ENCODE measurements at places on chromosomes 11 and 22.

- no peak for DNase-seq
Measured at GRCh38 chr11:64936539-64936938, 846 bp upstream of the GPHA2 start.

DNA sequence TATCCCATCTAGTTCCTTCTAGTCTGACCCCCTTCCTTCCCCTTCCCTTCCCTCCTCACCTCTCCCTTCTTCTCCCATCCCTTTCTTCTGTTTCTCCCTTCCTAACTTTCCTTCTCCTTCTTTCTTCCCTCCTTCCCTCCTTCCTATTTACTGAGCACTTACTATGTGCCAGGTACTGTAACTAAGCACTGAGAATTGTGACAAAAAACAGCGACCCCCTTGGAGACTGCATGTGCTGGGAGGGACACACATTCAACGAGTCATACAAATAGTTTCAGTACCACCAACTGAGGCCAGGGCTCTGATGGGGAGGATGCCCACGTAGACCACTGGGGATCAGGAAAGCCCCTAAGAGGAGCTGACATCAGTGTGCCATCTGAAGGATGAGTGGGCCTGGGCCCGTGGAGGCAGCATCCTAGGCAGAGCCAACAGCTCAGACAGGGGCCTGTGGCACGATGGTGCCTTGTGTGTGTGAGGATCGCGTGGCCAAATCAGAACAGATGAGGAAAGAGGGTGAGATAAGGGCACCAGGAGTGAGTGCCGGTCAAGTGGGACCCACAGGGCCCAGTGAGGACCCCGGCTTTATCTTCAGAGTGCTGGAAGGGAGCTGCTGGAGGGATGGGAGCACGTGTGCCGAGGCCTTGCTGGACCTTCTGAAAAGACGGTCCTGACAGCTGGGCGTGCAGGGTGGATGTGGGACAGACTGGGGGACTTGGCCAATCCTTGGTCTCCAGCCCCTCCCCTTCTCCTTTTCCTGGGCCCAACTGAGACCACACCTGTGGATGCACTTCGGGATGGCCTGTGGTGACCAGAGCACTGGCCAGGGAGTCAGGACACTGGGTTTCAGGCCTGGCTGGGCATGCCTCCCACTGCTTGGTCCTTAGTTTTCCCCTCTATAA is 38.4 kb upstream of the CRYBB3 start:
- peak; percentile 29 for DNase-seq

DNA sequence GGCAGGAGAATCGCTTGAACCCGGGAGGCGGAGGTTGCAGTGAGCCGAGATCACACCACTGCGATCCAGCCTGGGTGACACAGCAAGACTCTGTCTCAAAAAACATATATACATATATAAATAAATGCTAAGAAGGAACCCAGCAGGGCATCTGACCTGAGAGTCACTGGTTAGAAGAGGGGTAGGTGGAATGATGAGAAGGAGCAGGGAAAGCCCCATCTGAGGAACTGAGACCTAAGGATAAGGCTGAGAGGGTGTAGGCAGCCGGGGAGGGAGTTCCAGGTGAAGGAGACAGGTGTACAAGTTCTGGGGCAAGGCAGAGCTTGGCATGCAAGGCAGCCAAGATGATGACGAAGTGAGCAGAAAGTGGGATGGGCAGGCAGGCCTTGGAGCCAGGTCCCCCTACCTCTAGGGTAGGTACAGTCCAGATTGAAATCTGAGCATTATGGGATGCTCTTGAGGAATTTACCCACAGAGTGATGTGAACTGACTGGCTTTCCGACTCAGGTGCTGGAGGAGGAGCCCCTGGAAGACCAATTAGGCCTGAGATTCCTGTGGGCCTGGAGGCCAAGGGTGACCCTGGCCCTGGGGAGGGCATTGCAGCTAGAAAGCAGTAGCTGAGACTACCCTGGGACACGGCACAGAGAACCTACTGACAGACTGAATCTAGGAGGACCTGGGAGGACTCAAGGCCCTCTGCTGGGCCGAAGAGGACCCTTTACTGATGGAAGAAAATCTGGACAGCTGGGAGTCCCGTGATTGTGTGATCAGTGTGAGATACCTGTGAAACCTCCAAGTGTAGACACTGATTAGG is 22.8 kb downstream of the KLHL22 start:
- DNase-seq: no peak

DNA sequence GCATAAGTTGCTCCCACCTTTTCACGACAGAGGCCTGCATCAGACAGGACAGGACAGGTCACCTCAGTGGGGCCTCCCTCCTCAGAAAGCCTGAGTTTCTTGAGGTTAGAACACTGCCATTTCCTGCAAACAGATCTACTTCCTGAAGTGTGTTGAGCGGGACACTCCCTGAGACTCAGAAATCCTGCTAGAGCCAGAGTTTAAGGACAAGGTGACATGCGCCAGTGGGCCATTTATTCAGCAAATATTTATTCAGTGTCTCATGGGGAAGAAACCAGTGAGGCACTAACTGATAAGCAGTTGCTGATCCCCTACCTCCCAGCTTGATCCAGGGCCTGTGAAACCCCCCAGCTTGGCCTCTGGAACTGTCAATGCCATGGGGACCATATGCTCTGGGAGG is 454.6 kb downstream of the SOX6 start:
- DNase-seq: no peak

GRCh38 chr22:23521441-23522113 is 58.5 kb downstream of the IGLL1 start:
- peak; percentile 83 for DNase-seq

- DNase-seq: no peak
Measured at GRCh38 chr22:26985931-26986782, 328.8 kb downstream of the MIAT start.

- no peak for DNase-seq
Measured at GRCh38 chr11:16784666-16785065, 46.2 kb downstream of the C11orf58 start.

DNA sequence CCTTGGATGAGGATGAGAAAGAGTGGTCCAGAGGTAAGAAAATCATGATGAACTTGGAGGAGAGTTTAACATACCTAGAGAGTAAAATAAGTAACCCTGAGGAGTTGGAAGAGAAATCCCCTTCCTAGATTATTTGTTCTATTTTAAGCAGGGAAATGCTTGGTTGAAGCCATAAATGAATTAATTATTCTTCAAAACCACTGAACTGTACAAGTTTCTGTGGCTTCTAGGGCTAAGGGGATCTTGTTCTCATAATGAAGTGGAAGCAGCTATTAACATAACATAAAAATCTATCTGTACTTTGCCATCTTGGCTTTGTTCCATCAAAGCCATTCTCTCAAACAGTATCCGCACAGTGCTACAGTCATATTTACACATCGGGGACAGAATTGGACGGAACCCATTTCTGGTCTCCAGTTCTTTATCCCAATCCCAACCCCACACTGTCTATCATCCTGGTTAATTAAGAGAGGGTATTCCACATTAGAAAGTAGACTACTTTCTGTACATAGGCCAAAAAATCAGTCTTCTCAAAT is 14.5 kb upstream of the ARHGAP42 start:
- no peak for DNase-seq

DNA sequence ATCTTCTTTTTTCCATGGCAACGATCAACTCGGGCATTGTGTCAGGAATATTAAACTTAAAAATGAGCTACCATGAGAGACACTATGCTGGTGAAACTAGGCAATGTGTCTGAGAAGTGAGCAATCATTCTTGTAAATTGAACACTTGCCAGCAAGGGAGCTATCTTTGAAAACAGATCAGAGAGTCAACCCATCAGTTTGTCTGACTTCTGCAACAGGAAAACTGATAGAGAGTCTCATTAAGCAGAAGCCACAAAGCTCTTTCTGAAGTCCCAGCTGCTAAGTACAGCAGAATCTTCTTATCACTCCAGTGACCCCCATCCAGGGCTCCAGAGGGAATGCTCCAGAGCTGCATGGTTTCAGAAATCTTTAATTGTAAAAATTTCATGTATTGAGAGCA is 114.7 kb downstream of the MSANTD4 start:
- no peak for DNase-seq

DNA sequence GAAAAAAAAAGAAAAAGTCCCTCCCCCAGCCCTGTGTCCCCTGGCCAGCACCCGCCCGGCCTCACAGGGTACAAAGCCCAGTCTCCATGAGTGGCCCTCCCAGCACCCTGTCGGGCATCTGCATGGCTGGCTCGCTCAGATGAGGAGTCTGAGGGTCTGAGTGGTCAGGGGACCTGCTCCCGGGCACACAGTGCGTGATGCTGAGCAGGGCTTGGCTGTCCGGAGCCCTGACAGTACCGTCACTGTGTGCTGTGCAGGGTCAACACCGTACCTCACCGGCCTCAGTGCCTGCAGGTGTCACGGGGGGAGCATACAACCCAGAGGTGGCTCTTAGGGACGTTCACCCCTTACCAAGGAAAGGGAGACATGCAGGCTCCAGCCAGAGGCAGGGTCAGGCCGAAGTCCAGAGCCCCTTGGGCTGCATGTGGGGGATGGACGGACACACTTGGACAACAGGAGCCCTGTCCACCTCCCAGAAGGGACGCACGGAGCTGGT is 3.6 kb upstream of the PLXNB2 start:
- DNase-seq: no peak

DNA sequence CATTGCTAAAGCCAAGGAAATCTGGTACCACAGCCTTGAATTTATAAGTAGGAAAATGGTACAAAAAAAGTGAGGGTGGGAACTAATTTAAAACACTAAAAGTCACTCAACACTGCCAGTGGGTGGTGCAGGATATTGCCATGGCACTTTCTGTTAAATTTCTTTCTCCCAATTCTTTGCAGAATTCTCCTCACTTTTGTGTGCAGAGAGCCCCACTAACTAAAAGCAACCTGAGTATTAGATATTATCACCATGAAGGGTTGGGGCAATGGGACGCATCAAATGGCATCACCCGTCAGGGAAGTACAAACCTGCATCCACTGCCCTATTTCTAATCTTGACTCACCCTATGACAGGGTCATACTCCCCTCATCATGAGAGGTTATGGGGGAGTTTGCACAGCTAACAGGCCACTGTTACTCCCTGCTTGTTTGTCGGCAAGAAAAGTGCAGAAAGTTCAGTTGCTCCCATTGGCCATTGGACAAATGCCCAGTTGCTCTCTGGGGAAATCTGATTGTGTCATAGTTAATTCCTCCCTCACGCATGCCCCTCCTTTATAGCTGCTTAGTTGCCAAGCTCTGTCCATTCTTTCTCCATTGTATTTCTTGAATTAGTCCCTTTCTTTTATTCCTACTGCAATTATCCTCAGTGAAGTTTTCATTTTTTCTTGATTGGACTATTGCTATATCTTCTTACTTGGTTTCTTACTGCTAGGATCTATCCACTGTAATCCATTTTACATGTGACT is 93.8 kb upstream of the BLID start:
- DNase-seq: no peak

DNA sequence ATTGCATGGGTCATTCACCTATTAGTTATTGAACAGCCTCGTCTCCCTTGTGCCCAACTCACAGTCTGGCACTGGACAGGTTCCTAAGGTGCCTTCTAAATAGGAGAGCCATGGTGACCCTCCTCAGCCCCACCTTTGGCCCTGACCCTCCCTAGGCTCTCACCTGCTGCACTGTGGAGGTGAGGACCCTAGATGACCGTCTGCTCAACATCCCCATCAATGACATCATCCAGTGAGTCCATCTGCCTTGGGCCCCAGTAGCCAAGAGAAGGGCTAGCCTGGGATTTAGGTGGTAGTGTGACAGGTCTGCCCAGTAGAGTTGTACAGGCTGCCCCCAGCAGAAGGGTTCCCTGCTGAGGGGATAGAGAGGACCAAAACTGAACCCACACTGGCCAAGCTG is 13.6 kb downstream of the UCP2 start:
- no peak for DNase-seq

DNA sequence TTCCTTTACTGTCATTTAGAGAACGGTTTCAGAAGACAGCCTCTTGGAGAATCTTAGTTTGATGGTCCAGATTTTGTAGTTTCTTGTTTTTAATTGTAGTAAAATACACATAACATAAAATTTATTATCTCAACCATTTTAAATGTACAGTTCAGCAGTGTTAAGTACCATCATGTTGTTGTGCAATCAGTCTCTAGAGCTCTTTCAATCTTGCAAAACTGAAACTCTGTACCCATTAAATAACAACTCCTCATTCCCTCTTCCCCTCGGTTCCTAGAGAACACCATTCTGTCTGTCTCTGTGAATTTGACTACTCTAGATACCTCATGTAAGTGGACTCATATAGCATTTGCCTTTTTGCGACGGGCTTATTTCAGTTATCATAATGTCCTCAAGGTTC is 69.8 kb downstream of the GRIK4 start:
- no peak for DNase-seq

DNA sequence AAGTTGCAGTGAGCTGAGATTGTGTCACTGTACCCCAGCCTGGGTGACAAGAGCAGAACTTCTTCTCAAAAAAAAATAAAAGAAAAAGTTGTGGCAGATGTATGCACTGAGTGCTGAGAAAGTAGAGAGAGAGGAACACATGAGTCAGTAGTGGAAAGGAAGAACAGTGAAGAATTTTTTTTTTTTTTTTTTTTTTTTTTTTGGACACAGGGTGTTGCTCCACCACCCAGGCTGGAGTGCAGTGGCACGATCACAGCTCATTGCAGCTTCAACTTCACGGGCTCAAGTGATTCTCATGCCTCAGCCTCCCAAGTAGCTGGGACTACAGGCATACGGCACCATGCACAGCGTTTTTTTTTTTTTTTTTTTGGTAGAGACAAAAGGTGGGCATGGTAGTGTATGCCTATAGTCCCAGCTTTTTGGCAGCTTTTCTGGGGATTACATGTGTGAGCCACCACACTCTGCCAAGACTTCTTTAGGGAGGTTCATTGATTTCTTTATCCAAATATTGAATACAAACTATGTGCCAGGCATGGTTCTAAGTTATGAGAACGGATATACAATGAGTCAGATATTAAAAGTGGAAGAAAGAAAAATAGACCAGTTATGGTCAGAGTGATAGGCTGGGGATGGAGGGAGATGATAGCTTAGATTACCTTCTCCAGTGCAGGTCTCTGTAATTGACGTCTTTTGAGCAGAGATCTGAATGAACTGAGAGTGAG is 62.0 kb downstream of the YAP1 start:
- DNase-seq: no peak

DNA sequence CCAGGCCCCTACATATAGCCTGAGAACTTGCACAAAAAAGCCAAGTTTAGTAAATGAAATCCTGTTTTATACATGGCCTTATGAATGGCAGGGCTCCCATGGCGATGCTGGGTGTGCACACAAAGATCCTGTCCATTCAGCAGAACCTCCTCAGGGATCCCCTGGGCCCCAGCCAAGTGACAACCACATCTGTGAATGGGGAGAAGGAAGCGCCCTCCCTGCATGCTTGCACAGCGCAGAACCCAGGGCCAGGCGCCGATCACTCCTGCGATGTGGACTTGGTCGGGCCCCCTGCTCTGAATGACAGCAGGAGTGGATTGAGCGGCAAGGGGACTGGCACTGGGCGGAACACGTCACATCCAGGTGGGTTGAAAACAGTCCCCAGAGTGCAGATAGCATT is 4.5 kb upstream of the CDC42EP2 start:
- no peak for DNase-seq

All from activated T-cell treated with anti-CD3 and anti-CD28 coated beads, Interleukin-2, amount 50 U/mL, for 48 hours (primary cell).